ENCODE measurements at places on chromosomes 16 and 17. TPM values are rescaled to one million over a fixed set of nuclear protein-coding genes. Genes with fewer than 3 reads are reported as not detected.

DNA sequence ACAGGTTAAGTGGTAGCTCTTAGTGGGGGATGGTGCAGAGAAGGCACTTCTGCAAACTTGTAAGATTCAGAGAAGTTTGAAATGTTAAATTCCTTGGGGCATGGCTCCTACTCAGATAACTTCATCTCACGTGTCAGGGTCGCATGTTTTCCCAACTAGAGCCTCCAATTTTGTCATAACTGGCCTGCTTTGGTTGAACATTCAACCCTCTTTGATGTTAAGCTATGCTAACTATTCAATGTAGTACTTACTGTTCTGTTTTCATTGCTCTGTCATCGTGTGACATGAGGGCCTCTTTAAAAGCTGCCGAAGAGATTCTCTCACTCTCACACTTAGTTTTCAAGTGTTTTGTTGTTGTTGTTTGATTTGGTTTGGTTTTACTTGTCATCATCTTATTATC is 280.8 kb downstream of the CDH11 start:
- H3K27ac ChIP-seq = no peak overlapping the region
- H3K4me3 ChIP-seq = no peak overlapping the region
- no peaks in the 10 kb centered on the region for H3K36me3 ChIP-seq
- no peaks in the 10 kb centered on the region for H3K4me1 ChIP-seq

- DNase-seq = no peak
- H3K27ac ChIP-seq = no peak overlapping the region
- H3K4me3 ChIP-seq = no peak overlapping the region
- H3K27me3 ChIP-seq = no peaks in the 10 kb centered on the region
- H3K36me3 ChIP-seq = peaks cover 26% of the 10 kb centered on the region
- no peaks in the 10 kb centered on the region for H3K4me1 ChIP-seq
Measured at GRCh38 chr16:16101585-16101984, 121.7 kb downstream of the ABCC6 start.

CDRT4 gene
- 6.2 TPM for total RNA-seq

DNA sequence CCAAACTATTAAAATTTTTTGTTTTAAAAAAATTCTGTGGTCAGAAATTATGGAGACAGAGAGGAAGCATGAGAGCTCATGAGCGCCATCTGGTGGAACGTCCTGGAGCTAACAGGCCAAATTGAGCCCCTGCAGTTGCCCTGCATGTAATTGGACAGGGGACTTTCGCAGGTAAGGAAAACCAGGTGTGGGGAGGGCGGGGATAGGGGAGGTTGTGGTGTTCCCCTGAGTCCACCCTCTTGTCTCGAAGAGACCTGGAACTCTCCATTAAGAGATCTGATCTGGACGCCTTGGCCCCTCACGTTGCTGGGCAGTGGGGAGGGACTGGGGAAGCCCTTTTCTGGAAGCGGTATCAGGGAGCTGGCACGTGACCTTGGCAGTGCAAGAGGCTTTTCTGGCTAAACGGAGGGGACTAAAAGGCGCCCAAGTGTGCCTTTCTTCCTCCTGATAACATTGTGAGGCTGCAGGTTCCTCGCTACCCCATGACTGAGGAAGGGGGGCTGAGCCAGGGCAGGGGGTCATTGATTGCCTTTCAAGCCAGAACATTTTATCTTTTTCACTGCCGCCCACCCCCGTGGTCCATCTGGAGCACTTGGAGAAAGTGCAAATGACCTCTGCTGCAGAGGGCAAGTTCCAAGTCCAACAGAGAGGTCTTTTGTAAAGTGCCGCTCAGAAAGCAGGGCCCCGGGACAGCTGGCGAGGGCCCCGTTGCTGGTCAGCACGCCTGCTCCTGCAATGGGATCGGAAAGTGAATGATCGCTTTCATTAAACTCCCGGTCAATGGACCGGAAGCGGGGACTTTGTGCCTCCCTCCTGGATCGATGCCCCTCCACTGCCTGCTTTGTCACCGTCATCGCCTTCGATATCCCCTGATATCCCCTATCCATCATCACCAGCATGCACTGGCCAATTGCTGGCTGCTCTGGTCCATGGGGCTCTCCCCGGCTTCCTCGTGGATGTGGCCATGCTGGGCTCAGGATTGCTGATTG is 18.4 kb downstream of the PDILT start:
- H3K27ac ChIP-seq = no peak overlapping the region
- no peaks in the 10 kb centered on the region for H3K36me3 ChIP-seq
- peak; percentile 35 for DNase-seq
- H3K4me1 ChIP-seq = no peaks in the 10 kb centered on the region

GRCh38 chr17:35256629-35257028 is 13.8 kb downstream of the SLFN5 start:
- H3K4me3 ChIP-seq = no peak overlapping the region
- H3K27ac ChIP-seq = peak overlapping the region; percentile 34
- no peaks in the 10 kb centered on the region for H3K36me3 ChIP-seq
- peaks cover 6% of the 10 kb centered on the region for H3K27me3 ChIP-seq
- H3K4me1 ChIP-seq = peaks cover 36% of the 10 kb centered on the region
- DNase-seq = peak; percentile 24

- H3K4me3 ChIP-seq = no peak overlapping the region
- no peak for DNase-seq
- no peaks in the 10 kb centered on the region for H3K36me3 ChIP-seq
- H3K27ac ChIP-seq = no peak overlapping the region
- H3K4me1 ChIP-seq = no peaks in the 10 kb centered on the region
- H3K27me3 ChIP-seq = no peaks in the 10 kb centered on the region
Measured at GRCh38 chr17:9233761-9234160, 212.5 kb downstream of the NTN1 start.

GRCh38 chr16:17404941-17405689 is 65.6 kb downstream of the XYLT1 start:
- H3K27ac ChIP-seq = no peak overlapping the region
- no peak for DNase-seq
- H3K36me3 ChIP-seq = no peaks in the 10 kb centered on the region
- H3K27me3 ChIP-seq = no peaks in the 10 kb centered on the region
- H3K4me3 ChIP-seq = no peak overlapping the region

DNA sequence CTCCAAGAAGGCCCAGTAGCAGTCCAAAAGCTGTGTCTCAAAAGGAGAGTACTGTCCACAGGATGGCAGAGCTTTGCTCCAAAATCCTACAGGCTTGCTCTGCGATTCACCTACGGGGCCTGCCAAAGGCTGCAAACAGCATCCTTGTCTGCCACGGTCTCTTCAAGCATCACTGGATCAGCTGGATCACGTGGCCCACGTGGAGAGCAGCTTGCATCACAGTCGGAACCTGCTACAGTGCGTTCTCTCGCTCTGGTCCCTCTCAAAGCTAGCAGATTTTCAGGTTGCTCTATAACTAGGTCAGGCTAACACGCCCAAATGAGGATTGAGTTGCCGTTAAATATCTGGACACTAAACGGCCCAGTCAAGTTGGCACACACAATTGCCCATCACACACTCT is 8.4 kb upstream of the TIMM22 start:
- DNase-seq = no peak
- H3K4me1 ChIP-seq = no peaks in the 10 kb centered on the region
- H3K27me3 ChIP-seq = no peaks in the 10 kb centered on the region
- H3K4me3 ChIP-seq = no peak overlapping the region
- no peaks in the 10 kb centered on the region for H3K36me3 ChIP-seq

DNA sequence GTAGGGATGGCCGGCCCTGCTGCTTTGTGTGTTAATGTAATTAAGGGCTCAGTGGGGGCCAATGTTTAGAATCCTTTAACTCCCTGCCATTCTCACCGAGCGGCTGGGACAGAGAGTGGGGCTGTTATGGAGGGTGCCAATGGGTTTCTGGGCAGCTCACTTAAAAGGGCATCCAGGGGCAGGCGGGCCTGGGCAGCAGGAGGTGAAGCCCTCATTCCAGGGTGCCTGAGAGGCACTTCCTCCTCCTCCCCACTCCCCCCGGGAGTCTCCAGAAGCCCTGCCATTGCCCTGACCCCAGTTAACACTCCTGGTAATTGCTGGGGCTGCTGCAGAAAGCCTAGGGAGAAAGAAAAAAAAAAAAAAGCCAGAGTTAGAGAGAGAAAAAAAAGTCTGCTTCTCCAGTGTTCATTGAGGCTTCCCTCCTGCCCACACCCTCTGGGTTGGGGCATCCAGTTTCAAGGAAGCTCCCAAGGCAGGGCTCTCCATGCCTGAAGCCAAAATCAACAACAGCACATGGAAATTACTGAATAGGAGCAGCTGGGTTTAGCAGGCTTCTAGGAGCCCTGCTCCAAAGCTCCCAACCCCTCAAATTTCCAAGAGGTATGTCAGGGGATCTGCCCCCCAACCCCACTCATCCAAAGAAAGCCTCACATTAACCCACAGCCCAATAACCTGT is 28.0 kb downstream of the CUEDC1 start:
- no peaks in the 10 kb centered on the region for H3K27me3 ChIP-seq
- H3K4me1 ChIP-seq = peaks cover 75% of the 10 kb centered on the region
- H3K4me3 ChIP-seq = no peak overlapping the region
- H3K27ac ChIP-seq = peak overlapping the region; percentile 47
- no peak for DNase-seq

GRCh38 chr16:67077871-67078270 is 31.9 kb upstream of the PHAF1 start:
- no peaks in the 10 kb centered on the region for H3K4me1 ChIP-seq
- H3K27me3 ChIP-seq = no peaks in the 10 kb centered on the region
- H3K4me3 ChIP-seq = no peak overlapping the region
- H3K27ac ChIP-seq = no peak overlapping the region
- DNase-seq = no peak

GRCh38 chr17:61621317-61621716 is 30.3 kb upstream of the NACA2 start:
- no peak overlapping the region for H3K4me3 ChIP-seq
- H3K4me1 ChIP-seq = no peaks in the 10 kb centered on the region
- no peaks in the 10 kb centered on the region for H3K27me3 ChIP-seq

GRCh38 chr17:21381076-21381706 is 5.0 kb downstream of the KCNJ12 start:
- H3K36me3 ChIP-seq = no peaks in the 10 kb centered on the region
- H3K27ac ChIP-seq = no peak overlapping the region
- no peaks in the 10 kb centered on the region for H3K27me3 ChIP-seq
- H3K4me1 ChIP-seq = peaks cover 7% of the 10 kb centered on the region
